ENCODE measurements at places on chromosomes 5 and 9. TPM values are rescaled to one million over a fixed set of nuclear protein-coding genes. Genes with fewer than 3 reads are reported as not detected.

SLC25A2 gene
- not detected for total RNA-seq

IL3 gene
- total RNA-seq = not detected

RECK gene
- total RNA-seq = 33.8 TPM

NIPAL4 gene
- total RNA-seq = not detected

LHFPL2 gene
- 15.3 TPM for total RNA-seq

AKNA gene
- total RNA-seq = 0.17 TPM

CDO1 gene
- total RNA-seq = not detected

CDC42SE2 gene
- total RNA-seq = 23.6 TPM

ZNF622 gene
- total RNA-seq = 89.1 TPM

KIAA0825 gene
- 3.1 TPM for total RNA-seq

LCN2 gene
- total RNA-seq = not detected

KCNT1 gene
- total RNA-seq = not detected

INSYN2B gene
- total RNA-seq = 7.8 TPM

KCNN2 gene
- total RNA-seq = not detected

TRIO gene
- total RNA-seq = 124 TPM

ZNF367 gene
- 25.8 TPM for total RNA-seq

SOX30 gene
- not detected for total RNA-seq

SARDH gene
- not detected for total RNA-seq

CTNND2 gene
- total RNA-seq = not detected

CDKN2B gene
- total RNA-seq = not detected

TRIM36 gene
- 0.10 TPM for total RNA-seq

SLC28A3 gene
- total RNA-seq = not detected

NR4A3 gene
- total RNA-seq = not detected

PCDHGA2 gene
- total RNA-seq = not detected

PRR16 gene
- total RNA-seq = 0.30 TPM

GPBP1 gene
- total RNA-seq = 55.2 TPM

PDE8B gene
- total RNA-seq = 0.62 TPM

IL4 gene
- total RNA-seq = not detected

SPATA31A3 gene
- total RNA-seq = not detected
